ENCODE measurements at places on chromosomes 1 and 21.

GRCh38 chr21:37915497-37915911, 753 bp downstream of the KCNJ6 start:
- peak; percentile 79 for DNase-seq

DNA sequence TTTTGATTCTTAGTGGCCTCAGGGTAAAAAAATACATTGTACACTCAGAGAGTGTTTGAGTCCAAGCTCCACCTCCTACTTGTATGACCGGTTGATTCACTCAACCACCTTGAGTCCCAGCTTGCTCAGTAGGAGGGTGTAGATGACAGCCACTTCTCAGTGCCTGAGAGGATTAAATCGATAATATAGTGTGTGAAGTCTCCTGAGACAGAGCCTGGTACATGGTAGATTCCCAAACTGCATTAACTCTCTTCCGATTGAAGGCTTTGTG, 38.4 kb downstream of the NCMAP start:
- DNase-seq: no peak

- DNase-seq: no peak
Measured at GRCh38 chr1:223716302-223716862, 4.0 kb downstream of the CAPN2 start.

- DNase-seq: no peak
Measured at GRCh38 chr1:160377585-160378206, 10.8 kb downstream of the NHLH1 start.

GRCh38 chr1:218783131-218783530, 390.5 kb upstream of the LYPLAL1 start:
- DNase-seq: no peak

GRCh38 chr1:107941123-107941522, 23.9 kb downstream of the VAV3 start:
- DNase-seq: no peak

- DNase-seq: no peak
Measured at GRCh38 chr1:14648896-14649855, 50.7 kb downstream of the KAZN start.

GRCh38 chr1:228323401-228323800, 83.2 kb downstream of the TRIM11 start:
- DNase-seq: no peak

- DNase-seq: no peak
Measured at GRCh38 chr1:7011826-7012225, 226.6 kb downstream of the CAMTA1 start.

GRCh38 chr21:20250337-20250736, 747.9 kb upstream of the NCAM2 start:
- DNase-seq: no peak

DNA sequence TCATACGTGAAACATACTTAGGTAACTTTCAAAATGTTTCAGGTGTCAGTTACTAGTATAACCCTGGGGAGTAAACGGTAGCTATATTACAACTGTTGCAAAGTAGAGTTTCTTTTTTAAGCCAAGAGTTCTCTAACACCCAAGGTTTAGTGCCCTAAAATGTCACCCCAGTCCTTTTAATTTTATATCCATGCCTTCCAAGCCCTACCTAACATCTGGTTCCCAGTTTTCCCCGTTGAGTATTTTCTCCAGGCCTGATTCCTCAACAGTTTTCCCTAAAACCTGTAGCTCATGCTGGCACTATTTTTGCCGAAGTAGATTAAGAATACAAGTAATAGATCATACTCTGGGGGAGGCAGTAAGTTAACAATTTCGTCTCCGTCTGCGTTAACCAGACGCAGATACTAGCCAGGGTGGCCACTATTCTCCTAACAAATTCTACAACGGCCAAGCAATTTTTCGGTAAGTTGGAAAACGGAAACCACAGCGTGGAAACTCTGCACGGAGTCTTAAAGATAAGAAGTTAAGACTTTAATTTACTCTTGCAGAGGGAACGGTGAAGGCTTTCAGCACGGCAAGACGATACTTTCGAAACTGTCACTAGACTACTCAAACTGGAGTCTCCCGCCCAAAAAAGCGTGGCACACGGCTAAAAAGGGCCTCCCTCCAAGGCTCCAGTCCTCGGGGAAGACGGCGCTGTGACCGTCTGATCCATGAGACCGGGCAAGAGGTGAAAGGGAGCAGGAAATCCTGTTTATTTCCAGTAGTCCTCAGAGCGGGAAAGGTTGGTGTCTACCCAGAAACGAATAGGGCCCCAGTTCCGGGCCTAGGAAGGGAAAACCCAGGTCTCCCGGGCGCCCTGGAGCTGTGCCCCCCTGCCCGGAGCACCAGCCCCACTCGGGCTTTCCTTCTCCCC, 945 bp downstream of the SRSF4 start:
- peak; percentile 70 for DNase-seq

All from NCI-H2171 treated with DMSO at 0.1 percent for 48 hours (cell line).